ENCODE measurements at places on chromosomes 12 and 14.

- no peak for DNase-seq
These were observed 236.3 kb downstream of the GALC start for GRCh38 chr14:87756661-87757060.

GRCh38 chr12:88729196-88729595 is 148.9 kb upstream of the KITLG start:
- no peak for DNase-seq

DNA sequence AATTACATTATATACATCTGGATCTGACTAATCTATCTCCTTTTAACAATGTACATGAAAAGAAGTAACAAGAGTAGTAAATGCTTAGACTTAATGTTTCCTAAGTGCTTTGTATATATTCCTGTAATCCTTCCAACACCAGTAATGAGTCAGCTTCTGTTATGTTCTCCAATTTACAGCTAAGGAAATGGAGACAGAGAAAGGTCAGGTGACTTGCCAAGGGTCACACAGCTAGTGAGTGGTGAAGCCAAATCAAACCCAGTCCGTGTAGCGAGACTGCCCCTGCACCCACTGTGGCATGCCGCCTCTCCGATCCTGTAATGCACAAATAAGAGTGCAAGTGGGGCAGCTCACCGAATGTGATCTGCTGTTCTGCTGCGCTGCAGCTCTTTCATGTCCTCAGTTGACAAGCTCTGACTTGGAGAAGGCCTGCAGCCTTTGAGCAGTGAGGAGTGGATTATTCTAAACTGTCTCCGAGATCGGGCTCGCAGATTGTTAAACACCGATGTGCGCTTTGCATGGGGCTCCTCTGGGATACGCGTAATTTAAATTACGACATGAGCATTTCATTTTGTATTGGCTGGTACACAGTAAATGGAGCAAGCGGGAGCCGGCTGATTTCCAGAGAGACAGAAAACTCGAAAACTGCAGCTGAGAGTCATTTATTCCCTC is 65.1 kb upstream of the KTN1 start:
- DNase-seq: no peak

GRCh38 chr12:113845900-113846674 is 120.0 kb downstream of the RBM19 start:
- no peak for DNase-seq

- DNase-seq: no peak
These were observed 122.2 kb downstream of the CRACR2A start for GRCh38 chr12:3630621-3631271.

GRCh38 chr12:88998421-88998820 is 353.9 kb downstream of the DUSP6 start:
- DNase-seq: no peak

- DNase-seq: no peak
These were observed 296.6 kb upstream of the PRICKLE1 start for GRCh38 chr12:42886160-42886559.

DNA sequence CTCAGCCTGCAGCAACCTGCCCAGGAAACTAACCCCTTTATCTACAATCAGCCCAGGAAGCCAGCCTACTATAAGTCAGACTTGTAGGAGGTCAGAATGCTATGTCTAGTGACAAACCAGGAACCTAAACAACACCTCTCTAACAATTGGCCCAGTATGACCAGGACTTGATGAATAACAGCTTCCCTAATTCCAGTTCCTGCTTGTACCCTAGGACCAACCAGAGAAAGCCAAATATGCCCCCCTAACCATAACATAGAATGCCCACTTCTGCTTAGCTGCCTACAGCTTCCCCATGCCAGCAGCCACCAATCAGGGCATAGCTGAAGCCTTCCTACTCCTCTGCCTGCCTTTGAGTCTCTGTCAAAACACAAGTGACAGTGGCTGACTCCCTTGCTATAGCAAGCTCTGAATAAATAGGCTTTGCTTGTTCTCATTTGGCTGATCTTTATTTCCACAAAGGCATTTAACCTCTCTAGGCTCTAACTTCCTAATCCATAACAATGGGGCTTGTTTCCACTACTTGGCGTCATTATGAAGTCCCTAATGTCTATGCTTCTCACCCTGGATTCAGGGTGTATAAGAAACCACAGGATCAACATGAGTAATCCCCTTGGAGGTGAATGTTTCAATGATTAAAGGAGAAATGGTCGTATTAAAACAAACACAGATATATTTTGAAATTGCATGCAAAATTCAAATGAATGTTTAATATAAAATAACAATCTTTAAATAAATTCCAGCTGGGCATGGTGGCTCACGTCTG is 220.2 kb downstream of the ANO6 start:
- no peak for DNase-seq

- no peak for DNase-seq
These were observed 181.3 kb downstream of the ZFP36L1 start for GRCh38 chr14:68611599-68611998.

All from stimulated activated CD4-positive, alpha-beta T cell treated with anti-CD3 and anti-CD28 coated beads, Interleukin-4, amount 100 ng/mL, for 4 hours (primary cell).